GM12865 (cell line): ENCODE measurements at places on chromosomes 6 and 20.
A peak's percentile ranks its signal among the peaks of the same experiment; 100 is the strongest.

GRCh38 chr6:13349811-13350506 is 21.6 kb upstream of the TBC1D7 start:
- no peak for DNase-seq

- DNase-seq, result no peak
Measured at GRCh38 chr20:8473459-8473858, 341.4 kb downstream of the PLCB1 start.

GRCh38 chr6:43859213-43859612 is 89.2 kb downstream of the VEGFA start:
- no peak for DNase-seq

DNA sequence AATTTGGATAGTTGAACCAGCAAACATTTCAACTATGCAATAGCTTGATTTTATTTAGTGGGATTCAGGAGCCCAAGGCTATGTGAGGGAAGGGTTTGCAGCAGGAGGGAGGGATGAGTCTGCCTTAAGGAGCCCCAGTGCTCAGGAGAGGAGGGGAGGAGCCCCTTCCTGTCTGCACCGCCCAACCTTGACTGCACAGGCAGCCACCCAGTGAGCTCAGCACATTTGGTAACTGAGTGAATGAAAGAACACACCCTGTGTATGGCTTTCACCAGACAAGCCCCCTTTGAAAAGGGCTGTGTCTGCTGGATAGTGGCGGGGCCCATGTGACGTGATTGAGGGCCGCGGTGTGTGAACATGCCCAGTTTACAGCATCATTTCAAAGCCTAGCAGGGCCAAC is 17.0 kb downstream of the DACT2 start:
- no peak for DNase-seq

DNA sequence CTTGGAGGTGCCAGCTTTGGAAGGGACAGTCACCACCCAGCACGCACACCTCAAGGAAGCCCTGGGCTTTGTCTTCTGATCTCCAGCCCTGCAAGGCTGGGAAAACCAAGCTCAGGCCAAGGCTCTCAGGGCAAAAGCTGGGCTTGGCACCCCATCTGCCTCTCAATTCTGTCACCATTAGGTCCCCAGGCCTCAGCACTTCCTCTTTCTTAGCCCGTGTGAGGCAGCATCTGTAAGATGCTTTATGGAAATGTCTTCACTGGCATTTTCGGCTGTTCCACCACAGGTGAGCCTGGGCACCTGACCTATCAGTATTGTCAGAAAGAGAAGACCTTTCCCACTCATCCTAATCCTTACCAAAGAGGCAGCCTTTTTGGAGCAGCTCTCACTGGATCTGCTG is 24.6 kb downstream of the GMEB2 start:
- DNase-seq, result no peak

GRCh38 chr6:110816677-110817076 is 1.4 kb upstream of the CDK19 start:
- DNase-seq, result peak; percentile 49

GRCh38 chr20:40757087-40757486 is 68.1 kb upstream of the MAFB start:
- peak; percentile 18 for DNase-seq

DNA sequence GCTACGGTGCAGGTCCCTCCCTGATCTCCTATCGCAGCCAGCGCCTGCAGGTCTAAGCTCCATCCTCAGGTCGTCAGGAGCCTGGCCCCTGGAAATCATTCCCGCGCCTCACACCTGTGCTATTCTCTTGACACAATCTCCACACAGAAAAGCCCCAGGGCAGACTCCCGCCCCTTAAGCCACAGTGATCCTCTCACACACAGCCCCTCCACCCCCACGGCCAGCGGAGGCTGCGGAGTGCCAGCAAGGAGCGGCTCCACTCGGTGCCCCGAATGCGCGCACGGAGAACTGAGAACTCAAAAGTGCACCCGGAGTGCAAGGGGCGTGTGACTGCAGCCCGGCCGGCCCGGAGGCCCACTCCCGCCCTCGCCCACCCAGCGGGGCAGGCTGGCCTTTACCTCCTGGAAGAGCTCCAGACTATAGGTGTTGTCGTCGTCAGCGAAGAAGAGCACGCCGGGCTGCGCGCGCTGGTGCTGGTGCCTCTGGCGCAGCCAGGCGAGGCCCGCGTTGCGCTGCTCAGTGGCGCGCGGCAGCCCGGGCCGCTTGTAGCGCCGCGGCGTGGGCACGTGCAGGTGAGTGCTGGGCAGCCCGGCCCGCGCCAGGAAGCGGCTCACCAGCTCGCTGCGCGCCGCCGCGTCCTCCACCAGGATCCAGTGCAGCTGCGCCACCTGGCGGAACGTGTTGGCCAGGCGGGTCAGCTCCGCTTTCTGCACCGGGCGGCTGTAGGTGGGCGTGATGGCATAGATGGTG is 1.2 kb downstream of the B3GAT2 start:
- DNase-seq, result peak; percentile 90

GRCh38 chr6:165422192-165422591 is 112.8 kb upstream of the C6orf118 start:
- no peak for DNase-seq

GRCh38 chr6:84227434-84228197 is at the start of gene CEP162:
Gene CEP162, minus strand, starts transcription at chr6:84227643. Its CDS starts 1,250 bp downstream, at chr6:84226393.
- peak; percentile 89 for DNase-seq

- no peak for DNase-seq
Measured at GRCh38 chr20:64149809-64150560, 14.3 kb upstream of the MYT1 start.

DNA sequence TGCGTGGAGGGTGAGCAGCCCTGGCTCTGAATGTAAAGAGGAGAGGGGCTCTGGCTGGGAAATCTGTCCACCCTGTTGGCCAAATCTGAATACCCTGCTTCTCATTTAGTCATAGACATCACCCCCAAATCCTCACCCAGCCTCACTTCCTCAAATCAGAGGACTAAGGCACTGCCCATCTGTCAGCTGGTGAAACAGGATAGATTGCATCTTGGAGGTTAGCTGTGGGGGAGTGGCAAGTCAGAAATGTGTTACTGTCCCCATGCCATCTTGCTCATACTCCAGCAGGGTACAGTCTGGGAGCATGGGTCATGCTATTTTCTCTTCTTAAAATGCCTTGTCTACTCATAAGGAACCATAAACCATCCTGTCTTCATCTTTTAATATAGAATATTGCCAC is 9.5 kb upstream of the DTNBP1 start:
- DNase-seq, result no peak

- DNase-seq, result no peak
Measured at GRCh38 chr6:113486199-113486598, 370.9 kb upstream of the MARCKS start.

- DNase-seq, result no peak
Measured at GRCh38 chr20:61576372-61576771, 324.3 kb downstream of the CDH4 start.

- DNase-seq, result no peak
Measured at GRCh38 chr20:1438361-1438760, 28.3 kb downstream of the NSFL1C start.

- no peak for DNase-seq
Measured at GRCh38 chr6:149563203-149563927, 2.8 kb upstream of the GINM1 start.

GRCh38 chr20:49823152-49823847 is 10.7 kb downstream of the SLC9A8 start:
- DNase-seq, result peak; percentile 68

DNA sequence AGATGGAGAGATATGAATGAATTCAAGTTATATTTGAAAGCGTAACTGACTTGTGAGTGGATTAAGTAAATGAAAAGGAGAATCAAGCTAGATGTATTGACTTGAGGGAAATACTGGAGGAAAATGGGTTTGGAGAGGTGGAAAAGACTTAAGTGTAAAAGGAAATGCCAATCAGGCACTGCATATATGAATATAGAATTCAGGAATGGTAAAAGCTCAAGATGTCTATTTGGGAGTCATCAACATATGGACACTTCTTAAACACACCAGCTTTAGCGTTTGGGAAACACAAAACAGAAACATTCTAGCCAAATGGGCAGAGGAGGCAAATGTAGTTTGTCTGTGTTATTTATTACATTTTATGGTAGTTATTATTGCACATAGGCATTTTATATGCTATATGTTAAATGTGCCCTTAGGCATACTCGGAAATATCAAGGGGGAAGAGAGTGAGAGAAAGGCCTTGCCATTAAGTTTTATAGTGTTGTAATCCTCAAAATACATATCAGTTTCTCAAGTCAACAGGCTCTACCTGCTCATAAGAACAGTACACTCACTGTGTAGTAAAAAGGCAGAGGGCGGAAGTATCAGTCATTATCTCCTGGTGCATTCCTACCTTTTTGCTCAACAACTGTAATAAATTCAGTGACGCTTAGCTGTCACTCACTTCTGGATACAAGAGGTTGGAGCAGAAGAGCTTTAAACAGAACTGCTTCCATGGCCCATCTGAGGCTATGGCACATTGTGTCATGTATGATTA is 33.7 kb upstream of the ME1 start:
- DNase-seq, result no peak

GRCh38 chr6:13285705-13286104 is 42.6 kb downstream of the TBC1D7 start:
- no peak for DNase-seq

DNA sequence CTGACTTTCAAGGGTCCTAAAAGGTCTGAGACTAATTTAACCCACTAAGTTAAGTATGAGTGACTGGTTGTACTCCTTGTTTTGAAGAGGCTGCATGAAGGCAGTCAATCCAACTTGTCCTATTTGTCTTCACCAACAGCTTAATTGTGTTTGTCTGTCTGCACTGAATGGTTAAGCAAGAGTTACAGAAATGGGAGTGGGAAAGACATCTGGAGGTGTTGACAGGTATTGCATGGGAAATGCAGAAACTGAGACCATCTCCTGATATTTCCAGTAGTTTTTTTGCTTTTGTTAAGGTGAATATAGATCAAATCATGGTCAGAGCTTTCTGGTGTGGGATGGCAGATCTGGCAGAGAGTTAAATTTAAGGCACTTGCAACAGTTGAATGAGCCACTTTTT is 6.5 kb downstream of the FUT9 start:
- no peak for DNase-seq

DNA sequence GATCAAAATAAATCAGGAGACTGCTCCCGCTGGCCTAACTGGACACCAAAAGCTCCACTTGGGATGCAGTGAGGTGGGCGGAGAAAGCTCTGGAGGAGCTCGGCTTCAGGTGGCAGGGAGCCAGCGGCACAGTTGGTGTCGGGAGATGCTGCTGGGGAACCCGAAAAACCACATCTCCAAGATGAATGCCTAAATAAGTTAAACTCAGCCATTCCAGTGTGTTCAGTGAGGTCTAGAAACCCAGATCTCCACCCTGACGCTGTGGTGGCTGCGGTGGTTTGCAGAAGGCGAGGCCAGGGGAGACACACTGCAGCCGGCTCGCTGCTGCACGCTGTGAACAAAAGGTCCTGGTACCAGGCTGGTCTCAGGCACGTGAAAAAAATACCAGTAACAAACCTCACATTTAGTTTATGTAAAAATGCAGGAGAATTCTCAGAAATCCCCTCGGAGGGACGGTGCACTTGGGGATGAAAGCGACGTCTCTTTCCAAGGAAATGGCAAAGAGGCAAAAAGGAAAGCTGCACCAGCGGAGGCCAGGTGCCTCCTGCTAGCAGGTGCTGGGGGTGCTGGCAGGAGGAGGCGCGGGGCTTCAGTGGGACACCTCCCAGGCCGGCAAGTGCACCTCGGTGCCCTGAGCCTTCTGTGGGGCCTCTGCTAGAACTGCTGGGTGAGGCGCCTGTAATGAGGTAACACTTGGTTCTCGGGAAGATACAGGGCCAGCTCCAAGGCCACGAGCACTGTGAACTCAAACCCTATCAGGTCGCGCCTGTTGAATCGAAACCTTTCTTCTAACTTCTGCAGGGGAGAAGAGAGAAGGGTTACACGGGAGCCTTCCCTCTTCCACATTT is 3.6 kb downstream of the RPS21 start:
- no peak for DNase-seq

DNA sequence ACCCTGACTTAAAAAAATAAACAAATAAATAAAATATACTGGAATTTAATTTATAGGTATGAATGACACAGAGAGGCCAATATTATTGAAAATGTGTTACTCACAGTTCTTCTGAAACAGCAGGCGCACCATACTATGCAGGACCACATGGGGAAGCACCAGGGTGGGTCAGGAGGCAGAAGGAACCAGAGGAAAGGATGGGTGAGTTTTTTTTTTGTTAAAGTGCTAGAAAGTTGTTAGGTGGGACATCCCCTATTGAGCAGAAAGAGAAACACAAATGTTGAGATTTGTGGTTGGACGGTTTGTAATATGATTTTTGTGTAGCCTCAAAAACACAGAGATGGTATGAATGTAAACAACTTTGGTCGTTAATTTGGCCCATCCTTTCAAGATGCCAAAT is 26.0 kb downstream of the PTPRA start:
- peak; percentile 34 for DNase-seq

DNA sequence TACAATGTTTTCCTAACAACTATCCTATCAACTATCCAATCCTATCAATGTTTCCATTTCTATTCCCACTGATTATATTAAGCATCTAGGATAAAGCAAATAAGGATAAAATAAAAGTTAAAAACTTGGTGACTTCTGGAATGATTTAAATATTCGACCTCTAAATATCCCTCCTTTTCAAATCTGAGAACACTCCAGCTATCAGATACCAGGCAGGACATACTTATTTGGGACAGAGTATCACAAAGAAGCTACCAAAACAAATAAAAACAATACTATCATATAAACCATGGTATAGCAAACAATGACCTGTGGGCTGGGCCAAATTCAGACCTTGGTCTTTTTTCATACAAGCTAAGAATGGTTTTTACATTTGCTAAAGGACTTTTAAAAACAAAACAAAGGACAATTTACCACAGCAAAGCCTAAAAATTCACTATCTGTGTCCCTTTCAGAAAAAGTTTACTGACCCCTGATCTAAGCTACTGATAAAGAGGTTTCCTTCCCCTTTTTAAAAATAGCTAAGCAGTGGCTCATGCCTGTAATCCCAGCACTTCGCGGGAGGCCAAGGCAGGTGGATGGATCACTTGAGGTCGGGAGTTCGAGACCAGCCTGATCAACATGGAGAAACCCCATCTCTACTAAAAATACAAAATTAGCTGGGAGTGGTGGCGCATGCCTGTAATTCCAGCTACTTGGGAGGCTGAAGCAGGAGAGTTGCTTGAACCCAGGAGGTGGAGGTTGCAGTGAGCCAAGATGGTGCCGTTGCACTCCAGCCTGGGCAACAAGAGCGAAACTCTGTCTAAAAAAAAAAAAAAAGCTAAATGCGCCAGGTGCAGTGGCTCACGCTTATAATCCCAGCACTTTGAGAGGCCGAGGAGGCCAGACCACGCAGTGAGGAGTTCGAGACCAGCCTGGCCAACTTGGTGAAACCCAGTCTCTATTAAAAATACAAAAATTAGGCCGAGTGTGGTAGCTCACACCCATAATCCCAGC is 6.0 kb downstream of the NUP153 start:
- no peak for DNase-seq
